RCC 7860 (cell line): ENCODE measurements at places on chromosomes 11 and 22.

DNA sequence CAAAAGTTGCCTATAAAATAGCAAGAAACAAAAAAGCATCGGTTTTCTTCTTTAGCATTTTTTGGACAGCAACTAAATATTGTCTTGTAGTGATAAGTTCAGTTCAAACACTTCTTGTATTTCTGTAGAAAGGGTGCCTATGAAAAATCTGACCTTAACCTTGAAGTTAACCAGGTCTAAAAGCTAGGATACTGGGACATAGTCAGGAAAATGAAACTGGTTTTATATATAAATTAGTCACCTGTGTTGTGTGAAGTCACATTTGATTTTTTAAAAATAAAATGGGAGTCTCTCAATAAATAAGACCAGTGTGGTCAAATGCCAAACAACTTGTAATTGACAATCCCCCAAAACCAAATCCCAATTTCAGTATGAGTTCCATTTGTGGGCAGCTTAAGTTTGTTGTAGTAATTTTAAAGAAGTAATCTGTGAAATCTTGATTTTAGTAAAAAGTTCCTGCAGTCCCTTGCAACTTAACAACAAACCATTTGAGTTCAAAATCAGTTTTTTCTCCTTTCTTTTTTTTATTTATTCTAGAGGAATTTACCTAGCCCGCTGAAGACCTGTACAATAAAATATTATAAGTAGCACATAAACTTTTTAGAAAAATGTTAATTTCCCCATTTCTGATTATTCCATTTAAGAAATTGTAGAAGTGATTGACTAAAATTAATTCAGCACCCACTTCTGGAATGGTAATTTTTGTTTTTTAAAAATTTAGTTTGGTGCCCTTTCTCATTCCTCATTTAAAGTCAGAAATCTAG, 84.5 kb upstream of the PPARA start:
- peak; percentile 7 for DNase-seq

DNA sequence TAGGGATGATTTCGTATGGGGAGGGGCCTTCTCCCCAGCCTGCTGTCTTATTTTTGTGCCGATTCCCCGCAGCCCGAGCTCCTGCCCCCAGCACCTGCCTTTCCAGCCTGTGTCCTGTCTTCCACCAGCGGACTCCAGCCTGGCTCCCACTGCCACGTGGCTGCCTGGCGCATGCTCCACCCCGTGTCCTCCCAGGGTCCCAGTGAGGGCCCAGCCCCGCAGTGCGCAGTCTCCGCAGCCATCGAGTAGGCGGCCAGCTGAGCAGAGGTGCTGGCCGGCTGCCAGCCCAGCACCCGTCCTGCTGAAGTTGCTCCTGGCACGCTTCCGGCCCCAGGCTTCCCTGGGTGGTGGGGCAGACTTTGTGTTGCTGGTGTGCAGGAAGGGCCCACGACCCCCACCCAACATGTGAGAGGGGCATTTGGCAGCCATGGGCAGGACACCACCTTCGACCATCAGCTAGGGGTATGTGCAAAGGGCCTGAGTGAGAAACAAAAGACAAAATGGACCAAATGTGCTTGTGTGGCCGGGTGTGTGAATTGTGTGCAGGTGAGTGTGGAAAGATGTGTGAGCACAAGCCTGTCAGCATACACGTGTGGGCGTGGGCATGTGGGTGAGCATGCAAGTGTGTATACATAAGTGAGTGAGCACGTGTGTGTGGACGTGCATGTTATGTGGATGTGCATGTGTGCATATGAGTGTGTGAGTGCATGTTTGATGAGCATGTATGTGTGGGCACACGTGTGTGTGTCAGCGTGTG, 55.9 kb downstream of the RTN4R start:
- DNase-seq = no peak

DNA sequence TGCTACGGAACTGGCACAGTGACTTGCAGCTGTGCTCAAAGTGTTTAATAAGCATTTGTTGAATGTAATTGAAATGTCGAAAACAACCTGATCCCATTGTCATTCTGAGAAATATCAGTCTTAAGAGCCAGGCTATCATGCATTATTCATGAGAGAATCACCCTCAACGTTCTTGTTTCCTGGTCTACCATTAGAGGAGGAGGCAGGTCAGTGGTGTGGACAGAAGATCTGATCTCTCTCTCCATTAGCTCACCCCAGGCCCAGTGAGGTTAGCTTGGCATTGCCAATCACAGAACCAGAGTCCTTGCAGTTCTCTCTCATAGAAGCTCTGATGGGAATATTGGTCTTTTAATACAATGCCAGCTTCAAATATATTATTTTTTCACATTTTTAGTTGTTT, 121.1 kb upstream of the SPON1 start:
- DNase-seq = no peak

DNA sequence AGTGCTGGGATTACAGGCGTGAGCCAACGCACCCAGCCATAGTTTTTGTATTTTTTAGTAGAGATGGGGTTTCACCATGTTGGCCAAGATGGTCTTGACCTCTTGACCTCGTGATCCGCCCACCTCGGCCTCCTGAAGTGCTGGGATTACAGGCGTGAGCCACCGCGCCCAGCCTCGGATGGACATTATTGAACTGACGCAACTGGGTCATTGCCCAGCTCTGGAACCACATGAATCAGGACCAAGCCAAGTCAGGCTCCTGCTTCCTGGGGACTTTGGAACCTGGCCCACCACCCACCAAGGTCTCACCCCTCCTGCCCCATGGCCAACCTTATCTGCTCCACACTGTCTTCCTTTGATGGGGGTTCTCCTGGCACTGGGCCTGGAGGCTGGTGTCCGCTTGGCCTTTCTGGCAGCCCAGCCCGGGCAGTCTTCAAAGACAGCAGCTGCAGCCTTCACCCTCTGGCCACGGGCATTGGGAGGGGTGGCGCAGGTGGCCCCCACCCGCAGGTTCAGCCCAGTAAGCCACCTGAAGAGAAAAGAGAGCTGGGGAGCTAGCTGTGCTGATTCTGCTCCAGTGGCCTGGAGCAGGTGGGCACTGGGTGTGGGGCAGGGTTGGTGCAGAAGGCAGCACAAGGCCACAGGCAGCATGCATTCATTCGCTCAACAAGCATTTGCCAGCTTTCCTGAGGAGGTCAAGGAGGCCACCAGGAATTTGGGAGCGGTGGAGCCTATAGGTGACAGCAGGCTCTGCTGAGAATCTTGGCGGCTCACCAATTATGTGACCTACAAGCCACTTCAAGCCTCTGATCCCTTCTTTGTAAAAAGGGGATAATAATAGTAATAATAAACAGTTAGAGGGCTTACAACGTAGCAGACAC, 5.7 kb downstream of the CHADL start:
- DNase-seq = no peak

- DNase-seq = peak; percentile 46
These were observed 7.9 kb upstream of the CTSC start for GRCh38 chr11:88345408-88345807.

- no peak for DNase-seq
These were observed 1554.7 kb upstream of the TENM4 start for GRCh38 chr11:80995523-80995922.

DNA sequence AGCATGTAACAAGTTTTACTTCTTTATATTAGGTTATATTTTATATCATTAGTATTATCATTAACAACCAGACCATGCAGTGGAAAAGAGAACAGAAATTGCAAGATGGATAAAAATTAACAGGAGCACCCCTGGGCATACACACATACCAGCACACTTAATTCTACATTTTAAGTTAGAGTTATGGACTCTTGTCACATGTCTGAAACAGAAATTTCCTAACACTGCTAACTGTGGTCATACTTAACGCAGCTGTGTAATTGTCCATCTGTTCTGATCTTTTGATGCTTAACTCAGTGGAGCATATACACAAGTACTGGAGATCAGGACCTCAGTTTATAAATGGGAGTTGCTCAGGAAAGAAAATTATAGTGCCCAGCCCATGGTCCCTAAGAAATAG, 358 bp downstream of the OR52H1 start:
- DNase-seq = no peak

DNA sequence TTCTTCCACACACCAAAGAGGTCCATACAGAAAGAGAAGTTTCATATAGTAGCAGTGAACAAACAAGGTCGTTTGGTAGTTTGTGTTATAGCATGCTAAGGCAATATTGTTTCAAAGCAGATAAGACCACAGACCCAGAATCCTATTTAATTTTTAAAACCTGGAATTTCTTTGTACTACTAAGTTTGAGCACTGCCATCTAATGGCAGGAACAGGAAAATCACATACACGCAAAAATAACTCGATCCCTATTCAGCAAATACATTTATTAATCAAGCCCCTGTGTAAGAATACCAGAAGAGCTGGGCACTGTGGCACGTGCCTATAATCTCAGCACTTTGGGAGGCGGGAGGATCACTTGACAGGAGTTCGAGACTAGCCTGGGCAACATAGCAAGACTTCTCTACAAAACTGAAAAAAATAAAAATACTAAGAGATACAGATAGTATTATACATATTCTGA, 2.9 kb upstream of the BTBD10 start:
- peak; percentile 29 for DNase-seq

GRCh38 chr11:105862736-105863367, 159.2 kb downstream of the MSANTD4 start:
- peak; percentile 15 for DNase-seq

DNA sequence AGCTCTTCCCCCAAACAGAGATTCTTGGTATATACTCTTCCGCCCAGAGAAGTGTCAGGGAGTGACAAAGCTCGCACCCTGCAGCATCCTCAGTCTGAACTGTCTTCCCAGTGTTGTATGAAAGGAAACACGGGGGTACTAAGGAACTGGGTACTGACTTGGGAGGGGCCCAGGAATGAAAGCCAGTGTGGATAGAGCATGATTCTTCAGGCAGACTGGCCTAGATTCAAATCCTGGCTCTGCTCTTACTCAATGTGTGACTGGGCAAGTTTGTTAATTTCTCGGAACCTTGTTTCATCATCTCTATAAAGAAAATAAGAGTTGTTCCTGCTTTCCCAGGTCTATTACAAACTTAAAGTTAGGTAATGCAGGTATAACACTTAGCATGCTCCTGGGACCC, 266.0 kb upstream of the NARS2 start:
- DNase-seq = no peak

DNA sequence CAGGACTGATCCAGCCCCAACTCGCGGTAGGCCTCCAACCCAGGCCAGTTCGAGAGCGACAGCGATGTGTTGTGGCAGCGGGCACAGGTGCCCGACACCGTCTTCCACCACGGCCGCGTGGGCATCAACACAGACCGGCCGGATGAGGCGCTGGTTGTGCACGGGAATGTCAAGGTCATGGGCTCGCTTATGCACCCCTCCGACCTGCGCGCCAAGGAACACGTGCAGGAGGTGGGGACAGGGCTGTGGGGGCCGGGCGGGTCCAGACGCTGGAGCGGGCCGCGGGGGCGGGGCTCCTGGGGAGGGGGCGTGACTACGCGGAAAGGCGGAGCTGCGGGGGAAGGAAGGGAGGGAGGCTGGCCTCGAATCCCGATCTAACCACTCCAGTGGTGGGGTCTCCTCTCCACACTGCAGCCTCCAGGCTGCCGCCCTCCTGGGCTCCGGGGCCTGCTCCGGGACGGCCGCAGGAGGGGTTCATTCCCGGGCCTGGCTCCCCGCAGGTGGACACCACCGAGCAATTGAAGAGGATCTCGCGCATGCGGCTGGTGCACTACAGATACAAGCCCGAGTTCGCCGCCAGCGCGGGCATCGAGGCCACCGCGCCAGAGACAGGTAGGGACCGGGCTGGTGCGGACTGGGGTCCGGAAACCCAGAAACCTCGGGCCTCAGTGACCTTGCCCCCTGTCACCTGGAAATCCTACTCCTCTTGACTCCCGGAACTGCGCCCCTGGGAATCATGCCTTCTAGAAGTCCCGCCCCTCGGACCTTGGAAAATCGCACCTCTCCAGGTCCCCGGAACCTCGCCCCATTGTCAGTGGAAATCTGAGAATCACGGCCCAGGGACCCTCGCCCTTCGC, 14.9 kb downstream of the TMEM258 start:
- DNase-seq = no peak

- no peak for DNase-seq
These were observed 10.2 kb downstream of the ADAMTS8 start for GRCh38 chr11:130418210-130418609.

DNA sequence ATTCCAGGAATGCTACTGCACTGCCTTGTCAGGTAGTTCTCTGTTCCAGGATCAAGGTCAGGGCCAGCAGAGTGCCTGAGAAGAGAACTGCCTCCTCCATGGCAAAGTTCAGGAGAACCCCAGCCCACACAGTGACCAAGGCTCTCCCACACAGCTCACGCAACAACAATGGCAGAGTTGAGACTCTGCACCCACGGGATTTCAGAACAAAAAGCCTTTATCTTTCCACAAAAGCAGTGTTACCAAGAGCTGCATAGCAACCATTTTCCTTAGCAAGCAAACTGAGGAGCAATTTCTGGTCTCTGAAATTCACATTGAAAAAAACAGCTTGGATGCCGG, 11.1 kb downstream of the PLAAT3 start:
- no peak for DNase-seq

- DNase-seq = no peak
These were observed 2.3 kb downstream of the YPEL4 start for GRCh38 chr11:57647372-57647771.

DNA sequence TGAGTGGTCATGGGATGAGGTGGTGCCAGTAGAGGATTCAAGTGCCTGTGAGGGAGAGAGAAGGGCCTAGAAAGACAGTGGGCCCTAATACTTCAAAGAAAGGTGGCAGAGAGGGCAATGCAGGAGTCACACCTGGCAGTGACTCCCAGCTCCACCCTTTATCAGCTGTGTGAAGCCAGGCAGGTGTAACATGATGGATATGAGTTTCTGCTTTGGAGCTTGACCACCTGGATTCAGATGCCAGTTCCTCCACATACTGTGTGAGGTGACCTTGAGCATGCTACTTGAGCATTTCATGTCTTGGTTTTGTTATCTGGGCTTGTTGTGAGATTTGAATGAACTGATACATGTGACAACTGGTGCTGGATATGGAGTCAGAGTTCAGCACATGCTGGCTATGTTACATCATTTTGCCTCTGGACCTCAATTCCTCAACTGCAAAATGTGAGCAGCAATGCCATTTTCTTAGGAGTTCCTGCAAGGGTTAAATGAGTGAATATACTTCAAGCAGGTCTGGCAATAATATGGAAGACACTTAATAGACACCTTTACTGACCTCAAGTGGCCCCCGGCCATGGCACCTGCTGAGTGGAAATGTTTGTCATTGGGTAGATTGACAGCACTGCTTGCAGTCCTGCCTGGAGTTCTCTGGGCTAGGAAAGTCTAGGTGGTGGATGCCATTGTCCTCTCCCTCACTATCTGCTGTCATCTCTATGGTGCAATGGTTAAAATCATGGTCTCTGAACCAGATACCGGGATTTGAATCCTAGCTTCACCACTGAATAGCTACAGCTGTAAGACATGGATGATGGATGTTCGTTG, 83.3 kb downstream of the MICAL2 start:
- DNase-seq = no peak

GRCh38 chr11:120020486-120020885, 117.4 kb downstream of the TRIM29 start:
- DNase-seq = no peak

GRCh38 chr11:15163136-15163535, 48.4 kb downstream of the INSC start:
- DNase-seq = no peak

GRCh38 chr11:119980431-119980830, 157.5 kb downstream of the TRIM29 start:
- no peak for DNase-seq
